ENCODE measurements at places on chromosomes 2 and 18. TPM values are rescaled to one million over a fixed set of nuclear protein-coding genes. Genes with fewer than 3 reads are reported as not detected.

Gene XDH
- 1.3 TPM for total RNA-seq

Gene IL1F10
- total RNA-seq, result not detected

Gene SLC9A4
- not detected for total RNA-seq

Gene SRD5A2
- 0.04 TPM for total RNA-seq

Gene TCF23
- not detected for total RNA-seq

GRCh38 chr2:70019096-70019495 is 57.7 kb upstream of the ASPRV1 start:
- no peak for DNase-seq

DNA sequence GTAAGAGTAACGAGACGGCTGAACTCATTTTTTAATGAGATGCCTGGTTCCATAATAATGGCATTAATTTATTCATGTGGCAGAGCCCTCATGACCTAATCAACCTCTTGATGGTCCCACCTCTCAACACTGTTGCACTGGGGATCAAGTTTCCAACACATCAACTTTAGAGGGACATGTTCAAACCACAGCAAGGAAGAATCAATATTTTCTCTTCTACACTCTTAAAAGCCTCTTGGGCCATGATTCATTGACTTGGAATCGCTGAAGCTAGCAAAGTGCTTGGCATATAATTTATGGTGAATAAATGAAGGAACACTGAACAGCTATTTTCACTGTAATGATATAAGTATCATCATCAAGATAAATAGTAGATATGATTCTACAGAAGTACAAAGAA is 333.0 kb downstream of the TNS1 start:
- no peak for DNase-seq

DNA sequence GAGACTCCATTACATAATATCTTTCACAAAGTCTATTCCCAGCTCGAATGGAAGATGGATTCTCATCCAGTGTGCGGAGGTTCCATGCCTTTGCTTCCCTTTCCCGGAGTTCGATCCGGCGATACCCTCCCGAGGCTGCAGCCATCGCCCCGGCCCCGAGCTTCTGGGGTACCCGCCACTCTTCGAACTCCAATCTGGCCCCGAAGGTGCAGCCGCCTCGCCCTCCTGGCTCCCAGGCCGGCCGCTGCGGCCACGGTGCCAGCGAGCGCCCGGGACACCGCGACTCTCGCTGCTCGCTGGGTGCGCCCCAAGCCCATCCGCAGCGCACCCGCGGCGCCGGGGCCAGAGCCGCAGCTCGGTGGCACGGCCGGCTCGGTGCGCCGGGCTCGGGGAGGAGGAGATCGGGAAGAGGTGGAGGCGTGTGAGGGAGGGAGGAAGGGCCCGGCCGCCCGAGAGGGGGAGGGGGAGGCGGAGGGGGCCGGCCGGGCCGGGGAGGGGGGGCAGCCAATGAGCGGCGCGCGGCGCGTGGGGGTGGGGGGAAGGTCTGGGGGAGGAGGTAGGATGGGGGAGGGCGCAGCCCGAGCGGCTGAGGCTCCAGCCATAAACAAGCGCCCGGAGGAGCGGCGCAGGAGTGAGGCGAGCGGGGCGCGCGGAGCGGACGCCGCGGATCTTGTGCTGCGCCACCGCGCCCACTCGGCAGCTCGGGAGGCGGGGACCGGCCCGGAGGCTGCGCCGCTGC is at the start of gene CRIM1:
Gene CRIM1 (plus strand): TSS at position 628 of the 739 bp plus-strand sequence. CDS start 515 bp downstream, outside the sequence.
- peak; percentile 97 for DNase-seq

DNA sequence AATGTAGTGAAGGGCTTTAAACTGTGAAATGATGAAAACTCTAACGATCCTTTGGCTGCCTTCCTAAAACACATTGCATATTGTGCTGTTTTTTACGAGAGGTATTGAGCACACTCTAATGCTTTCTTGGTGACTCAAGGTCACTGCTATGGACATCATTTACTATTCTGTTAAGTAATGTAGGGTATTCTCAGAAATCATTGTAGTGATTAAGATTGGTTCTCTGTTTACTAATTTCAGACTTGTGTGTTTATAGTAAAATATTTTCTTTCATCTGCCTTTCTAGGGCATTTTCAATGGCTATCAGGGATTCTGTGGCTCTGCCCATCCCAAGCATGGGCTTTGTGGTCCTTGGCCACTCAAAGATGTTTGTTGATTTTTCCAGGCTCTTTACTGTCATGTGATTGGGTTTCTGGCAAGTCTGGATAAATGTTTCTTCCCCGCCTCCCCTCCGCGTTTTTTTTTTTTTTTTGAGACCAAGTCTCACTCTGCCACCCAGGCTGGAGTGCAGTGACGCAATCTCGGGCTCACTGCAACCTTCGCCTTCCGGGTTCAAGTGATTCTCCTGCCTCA is 29.3 kb downstream of the UBE2F start:
- no peak for DNase-seq

- no peak for DNase-seq
These were observed 1.8 kb downstream of the CCDC141 start for GRCh38 chr2:179048099-179048498.

DNA sequence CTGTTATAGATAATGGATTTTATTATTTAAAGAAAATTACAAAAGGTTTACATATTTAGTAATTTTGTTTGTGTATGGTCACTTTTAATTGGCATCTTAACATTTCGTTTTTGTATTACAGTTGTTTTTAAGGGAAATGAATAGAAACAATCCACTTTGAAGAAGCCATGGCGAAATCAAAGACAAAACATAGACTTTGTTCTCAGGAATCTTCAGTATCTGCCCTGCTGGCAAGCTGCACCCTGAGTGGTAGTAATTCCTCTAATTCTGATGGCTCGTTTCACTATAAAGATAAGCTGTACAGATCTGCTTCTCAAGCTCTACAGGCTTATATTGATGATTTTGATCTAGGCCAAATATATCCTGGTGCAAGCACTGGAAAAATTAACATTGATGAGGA is 2.7 kb downstream of the C18orf54 start:
- no peak for DNase-seq

DNA sequence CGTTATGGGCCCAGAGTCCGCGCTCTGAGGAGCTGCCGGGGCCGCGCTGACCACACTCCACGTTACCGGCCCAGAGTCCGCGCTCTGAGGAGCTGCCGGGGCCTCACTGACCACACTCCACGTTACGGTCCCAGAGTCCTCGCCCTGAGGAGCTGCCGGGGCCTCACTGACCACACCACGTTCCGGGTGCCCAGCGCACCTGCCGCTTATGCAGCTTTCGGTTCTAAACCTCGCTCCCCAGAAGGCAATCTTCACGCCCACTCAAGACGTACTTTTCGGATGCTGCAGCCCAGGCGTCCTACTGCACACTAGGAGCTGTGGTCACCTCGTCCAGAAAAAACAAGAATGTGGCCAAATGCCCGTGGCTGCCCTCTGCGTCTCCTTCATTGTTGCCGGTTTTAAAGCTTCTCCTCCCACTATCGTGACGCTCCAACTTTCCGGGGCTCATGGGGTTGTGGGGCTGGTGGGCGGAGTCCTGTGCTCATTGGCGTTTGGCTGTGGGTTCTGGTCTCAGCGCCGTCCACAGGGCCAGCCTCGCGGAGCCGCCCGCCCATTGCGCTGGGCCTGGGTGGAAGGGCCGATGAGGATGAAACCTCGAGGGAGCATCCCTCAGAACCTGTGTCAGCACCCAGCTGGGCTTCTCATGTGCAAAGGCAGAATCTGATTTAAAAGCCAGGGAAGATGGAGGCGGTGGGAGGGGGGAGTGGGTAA is 11.9 kb downstream of the KCNG2 start:
- peak; percentile 52 for DNase-seq

DNA sequence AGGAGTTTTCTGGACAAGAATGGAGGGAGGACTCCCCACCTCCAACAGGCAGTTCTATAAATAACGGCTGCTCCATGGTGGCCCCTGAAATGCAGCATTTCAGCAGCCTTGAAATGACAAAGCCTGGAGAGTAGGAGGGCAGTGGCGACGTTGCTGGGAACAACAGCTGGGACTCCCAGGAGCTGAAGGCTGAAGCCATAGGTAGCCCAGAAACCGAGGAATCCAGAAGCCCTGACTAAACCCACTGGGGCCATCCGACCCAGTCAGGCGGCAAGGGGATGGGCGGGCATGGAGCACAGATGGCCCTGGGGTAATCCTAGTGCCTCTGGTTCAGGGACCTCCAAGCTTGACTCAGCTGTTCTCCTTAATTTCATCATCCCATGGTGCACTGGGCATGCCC is 9.0 kb downstream of the PRKAG3 start:
- DNase-seq, result no peak

- no peak for DNase-seq
These were observed 1023.6 kb downstream of the TMEM182 start for GRCh38 chr2:103785432-103785831.

Measured in H7 (cell line).